Stimulated activated CD4-positive, alpha-beta T cell treated with anti-CD3 and anti-CD28 coated beads, Interleukin-12 subunit alpha, Interleukin-12 subunit beta, amount 100 ng/mL, for 24 hours (primary cell): ENCODE measurements at places on chromosomes 2 and 18.

DNA sequence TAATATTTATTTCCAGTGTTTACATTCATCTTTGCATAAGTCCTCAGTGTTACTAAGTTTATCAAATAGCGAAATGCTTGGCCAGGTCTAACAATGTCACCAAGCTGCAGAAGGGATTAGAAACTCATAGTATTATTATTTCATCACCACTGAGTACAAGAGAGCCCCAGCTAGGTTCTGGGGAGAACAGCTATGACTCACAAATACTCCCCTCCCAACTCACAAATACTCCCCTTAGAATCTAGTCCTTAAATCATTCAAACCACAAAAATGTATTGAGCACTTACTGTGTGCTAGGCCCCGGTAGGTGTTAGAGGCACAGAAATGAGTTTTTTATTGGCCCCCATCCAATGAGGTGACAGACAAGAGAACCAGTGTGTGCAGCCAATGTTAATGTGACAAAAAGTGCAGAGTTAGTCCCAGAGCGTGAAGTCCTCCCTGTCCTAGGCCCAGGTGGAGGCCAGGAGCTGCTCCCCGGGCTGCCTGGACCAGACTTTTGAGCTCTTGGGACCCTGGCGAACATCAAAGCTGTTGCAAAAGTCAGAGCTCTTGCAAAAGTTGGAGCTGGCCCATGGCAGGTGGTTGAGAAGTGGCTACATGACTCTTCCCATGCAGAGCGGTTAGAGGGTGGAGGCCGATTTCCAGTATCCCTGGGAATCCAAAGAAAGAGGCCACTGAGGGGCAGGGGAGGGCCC, 9.8 kb downstream of the STEAP3 start:
- DNase-seq, result no peak

DNA sequence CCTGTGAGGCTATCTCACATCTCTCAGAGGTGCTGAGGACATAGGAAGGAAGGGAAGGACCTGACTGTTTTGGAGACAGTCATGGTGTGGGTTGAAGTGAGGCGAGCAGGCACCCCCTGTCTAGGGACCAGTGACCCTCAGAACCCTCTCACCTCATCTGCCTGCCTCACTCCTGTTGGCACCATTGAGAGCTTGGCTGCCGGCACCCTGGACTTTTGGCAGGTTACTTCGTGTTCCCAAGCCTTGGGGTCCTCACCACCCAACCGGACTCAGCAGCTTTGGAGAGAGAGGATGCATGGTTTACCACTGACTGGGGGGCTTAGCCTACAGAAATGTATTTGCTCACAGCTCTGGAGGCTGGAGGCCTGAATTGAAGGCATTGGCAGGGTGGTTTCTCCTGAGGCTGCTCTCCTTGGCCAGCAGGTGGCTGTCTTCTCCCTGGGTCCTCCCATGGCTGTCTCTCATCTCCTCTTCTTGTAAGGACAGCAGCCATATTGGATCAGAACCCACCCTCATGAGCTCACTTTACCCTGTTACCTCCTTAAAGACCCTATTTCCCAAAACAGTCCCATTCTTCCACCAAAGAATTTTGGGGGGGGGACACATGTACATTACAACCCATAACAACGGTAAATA, 142.0 kb downstream of the TSN start:
- no peak for DNase-seq

DNA sequence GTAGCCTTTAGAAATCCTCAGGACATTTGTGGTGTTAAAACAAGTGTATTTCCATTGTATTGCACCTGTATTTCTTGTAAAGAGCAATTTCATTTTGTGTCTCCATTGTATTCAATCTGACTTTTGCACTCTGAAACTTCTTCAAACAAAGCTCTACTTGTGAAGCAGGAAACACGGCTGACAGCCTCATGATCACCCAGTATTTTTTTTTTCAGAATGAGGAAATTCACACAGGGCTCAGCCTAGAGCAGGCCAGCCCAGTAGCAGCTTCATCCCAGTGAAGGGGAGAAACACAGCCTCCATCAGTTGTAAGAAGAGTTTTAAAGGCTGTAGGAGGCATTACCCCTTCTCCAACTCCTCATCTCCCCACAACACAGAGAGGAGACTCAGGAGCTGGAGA, 175.9 kb upstream of the KLHL29 start:
- no peak for DNase-seq

DNA sequence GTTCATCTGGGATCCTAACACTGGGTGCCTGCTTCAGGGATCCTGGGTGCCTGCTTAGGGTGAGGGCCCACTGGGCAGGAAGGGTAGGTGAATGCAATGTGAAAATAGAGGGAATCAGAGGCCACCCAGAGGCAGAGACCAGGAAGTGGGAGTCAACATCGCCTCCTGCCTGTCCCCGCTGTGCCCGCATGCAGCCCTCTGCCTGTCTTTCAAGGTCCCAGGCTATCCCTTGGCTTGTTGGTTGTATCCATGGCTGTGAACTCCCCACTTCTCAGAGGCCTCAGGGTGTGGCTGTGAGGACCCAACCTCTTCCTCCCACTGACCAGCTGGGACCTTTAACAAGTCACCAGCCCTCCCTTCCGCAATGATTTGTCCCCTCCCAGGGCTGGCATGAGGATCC, 26.5 kb downstream of the PSD4 start:
- DNase-seq, result no peak

DNA sequence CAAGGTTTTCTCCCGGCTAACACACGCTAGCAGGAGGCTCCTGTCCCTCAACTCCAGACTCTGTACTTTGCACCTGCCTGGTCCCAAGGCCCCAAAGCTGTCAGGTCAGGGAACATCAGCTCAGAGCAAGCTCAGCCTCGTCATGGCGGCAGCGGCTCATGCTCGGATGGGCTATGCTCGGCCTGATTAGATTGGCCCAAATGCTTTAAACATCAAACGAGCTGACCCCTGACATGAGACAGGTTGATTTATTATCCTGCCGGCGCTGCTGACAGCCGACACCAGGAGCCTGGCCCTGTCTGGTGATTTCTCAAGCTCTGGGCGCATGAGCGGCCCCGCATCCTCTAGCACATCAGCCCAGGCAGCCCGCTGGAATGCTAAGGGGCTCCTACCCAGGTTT, 436.4 kb downstream of the EIPR1 start:
- no peak for DNase-seq

DNA sequence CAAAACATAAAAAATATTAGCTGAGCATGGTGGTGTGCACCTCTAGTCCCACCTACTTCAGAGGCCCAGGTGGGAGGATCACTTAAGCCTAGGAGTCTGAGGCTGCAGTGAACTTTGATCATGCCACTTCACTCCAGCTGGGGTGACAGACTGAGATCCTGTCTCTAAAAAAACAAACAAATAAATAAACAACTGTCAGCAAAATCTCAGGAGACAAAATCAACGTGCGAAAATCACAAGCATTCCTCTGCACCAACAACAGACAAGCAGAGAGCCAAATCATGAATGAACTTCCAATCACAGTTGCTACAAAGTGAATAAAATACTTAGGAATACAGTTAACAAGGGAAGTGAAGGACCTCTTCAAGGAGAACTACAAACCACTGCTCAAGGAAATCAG, 58.8 kb downstream of the TBR1 start:
- DNase-seq, result no peak

DNA sequence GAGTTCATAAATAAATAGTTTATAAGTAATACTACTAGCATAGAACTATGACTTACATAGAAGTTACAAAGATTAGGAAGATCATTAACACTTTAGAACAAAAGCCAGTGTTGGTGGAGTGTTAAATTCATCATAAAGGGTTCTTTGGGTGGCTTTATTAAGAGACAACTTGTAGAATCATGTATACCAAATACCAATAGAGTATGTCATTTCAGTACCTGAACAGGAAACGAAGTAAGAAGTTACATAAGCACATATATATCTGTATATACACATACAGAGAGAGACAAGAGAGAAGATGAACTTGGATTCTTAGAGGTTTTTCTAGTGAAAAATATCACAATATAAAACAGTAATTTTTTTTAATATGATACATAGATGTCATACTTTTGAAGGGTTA, 82.5 kb upstream of the OTX1 start:
- no peak for DNase-seq

DNA sequence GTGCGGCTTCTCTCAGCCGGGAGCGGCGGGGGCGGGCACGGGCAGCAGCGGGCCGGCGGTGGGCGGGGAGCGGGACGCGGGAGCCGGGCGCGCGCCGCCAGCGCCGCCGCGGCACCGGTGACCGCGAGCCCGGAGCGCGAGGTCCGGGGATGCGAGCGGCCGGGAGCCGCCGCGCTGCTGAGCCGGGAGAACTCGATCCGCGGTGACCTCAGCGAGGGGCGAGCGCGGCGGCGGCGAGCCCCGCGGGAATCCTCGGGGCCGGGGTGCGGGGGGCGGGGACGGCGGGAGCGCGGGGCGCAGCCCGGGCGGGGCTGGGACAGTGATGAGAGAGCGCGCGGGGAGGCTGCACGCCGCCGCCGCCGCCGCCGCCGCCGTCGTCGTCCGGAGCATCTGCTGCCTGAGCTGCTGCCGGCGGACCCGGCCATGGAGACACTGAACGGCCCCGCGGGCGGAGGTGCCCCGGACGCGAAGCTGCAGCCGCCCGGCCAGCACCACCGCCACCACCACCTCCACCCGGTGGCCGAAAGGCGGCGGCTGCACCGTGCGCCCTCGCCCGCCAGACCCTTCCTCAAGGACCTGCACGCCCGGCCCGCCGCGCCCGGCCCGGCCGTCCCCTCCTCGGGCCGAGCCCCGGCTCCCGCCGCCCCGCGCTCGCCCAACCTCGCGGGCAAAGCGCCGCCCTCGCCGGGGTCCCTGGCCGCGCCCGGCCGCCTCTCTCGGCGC, at the start of gene MTCL1:
Gene MTCL1 (plus strand): TSS at position 319 of the 723 bp plus-strand sequence. CDS start 105 bp downstream, at position 424.
- no peak for DNase-seq

DNA sequence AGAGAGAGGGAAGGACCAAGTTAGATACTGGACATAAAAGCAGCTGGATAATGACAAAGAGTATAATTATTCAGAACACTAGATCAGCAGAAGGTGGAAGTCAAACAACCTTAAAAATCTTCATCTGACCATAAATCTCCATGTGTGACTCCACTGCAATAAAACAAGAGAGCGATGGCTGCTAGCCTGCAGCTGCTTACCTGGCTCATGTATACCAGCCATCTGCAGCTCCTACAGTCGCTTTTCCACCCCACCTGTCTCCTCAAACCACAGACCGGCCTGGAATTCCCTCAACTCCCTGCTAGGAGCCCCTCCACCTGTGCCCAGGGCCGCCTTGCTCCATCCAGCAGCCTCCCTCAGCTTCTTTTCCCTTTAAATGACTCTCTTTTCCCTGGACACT, 64.5 kb downstream of the SLC4A5 start:
- no peak for DNase-seq

- no peak for DNase-seq
These were observed 12.4 kb upstream of the DNMT3A start for GRCh38 chr2:25354116-25354515.

DNA sequence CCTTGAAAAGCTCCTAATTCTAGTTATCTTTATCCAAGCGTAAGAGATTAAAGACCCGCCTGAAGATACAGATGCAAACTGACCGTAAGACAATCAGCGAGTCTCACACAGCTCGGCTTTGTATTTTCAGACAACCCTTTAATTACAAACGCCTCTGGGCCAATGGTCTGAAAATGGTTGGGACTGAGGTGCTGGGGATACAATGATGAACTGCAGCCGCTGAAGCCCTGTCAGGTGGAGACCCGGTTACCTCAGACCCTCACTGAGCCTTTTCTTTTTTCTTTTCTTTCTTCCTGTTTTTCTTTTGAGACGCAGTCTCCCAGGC, 715 bp upstream of the CFAP36 start:
- no peak for DNase-seq

GRCh38 chr2:33791625-33792024, 192.5 kb upstream of the FAM98A start:
- no peak for DNase-seq

GRCh38 chr2:200319548-200320337, 13.2 kb downstream of the SPATS2L start:
- no peak for DNase-seq

GRCh38 chr2:164917296-164917903, 37.9 kb downstream of the SLC38A11 start:
- DNase-seq, result no peak

DNA sequence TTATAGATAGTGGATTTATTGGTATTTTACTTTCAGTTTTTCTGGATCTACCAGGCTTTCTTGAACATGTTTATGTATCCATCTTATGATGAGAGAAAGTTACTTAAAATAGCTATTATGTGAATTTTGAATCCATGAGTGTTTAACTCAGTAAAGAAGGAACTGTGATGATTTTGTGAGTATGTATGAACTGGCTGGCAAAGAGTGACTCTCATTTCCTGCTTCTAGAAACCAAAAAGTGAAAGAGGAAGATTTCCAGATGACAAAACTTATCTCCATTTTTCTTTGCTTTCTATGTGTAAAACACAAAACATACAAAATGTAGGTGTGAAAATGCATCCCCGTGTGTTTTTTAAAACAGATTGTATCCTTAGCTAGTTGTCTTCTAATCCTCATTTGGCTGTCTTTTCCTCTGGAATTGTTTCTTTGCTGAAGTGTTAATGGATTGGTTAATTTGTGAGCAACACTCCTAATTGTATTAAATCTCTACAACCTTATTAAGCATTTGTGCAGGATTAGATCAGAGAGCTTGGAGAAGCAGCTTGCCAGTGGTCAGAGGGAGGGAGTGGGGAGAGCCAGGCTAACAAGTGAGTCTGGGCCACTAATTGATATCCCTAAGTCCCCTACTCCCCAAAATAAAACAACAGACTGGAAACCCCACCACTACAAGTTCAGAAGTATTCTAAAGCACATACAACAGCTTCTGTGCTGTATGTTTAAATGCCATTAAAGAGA, 23.9 kb downstream of the PTPRM start:
- no peak for DNase-seq

- no peak for DNase-seq
These were observed 9.9 kb downstream of the PAX8 start for GRCh38 chr2:113268621-113269360.

- DNase-seq, result no peak
These were observed 37.5 kb downstream of the OLA1 start for GRCh38 chr2:174210862-174211261.

- DNase-seq, result no peak
These were observed 1135.1 kb upstream of the CRIM1 start for GRCh38 chr2:35220461-35220860.

DNA sequence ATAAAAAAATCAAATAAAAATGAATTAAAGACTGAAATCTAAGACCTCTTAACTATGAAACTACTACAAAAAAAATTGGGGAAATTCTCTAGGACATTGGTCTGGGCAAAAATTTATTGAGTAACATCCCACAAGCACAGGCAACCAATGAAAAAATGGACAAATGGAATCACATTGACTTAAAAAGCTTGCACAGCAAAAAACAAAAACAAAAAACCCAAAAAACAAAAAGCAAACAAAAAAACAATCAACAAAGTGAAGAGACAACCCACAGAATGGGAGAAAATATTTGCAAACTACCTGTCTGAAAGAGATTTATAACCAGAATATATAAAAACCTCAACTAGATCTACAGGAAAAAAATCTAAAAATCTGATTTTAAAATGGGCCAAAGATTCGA, 63.4 kb upstream of the CHN1 start:
- DNase-seq, result no peak

DNA sequence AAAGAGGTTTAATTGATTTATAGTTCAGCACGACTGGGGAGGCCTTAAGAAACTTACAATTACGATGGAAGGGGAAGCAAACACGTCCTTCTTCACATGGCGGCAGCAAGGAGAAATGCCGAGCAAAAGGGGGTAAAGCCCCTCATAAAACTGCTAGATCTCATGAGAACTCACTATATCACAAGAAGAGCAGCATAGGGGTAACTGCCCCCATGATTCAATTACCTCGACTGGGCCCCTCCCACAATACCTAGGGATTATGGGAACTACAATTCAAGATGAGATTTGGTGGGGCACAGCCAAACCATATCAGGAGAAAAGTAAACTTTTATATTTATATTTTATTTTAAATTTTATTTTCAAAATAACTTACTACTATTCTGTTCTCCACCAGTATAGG, 272.0 kb downstream of the MYCN start:
- DNase-seq, result no peak
